AG09319 (cell line): ENCODE measurements at places on chromosomes 13 and 19.

DNA sequence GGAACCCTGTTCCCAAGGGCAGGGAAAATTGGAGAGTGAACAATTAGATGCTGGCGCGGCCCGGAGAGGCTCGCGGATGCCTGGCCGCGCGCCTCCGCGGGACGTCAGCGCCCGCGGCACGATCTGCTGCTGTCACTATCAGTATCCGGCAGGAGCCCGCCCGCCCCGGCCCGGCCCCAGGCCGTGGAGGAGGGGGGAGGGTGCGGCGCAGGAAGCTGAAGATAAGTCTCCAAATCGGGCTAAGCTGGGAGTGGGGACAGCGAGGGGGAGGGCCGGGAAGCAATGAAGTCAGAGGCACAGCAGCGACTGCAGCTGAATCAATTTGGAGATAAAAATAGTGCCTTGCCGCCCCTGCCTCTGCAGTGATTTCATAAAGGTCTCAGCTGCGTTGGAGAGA lies 441.5 kb upstream of the KLF12 start:
- no peak for DNase-seq

DNA sequence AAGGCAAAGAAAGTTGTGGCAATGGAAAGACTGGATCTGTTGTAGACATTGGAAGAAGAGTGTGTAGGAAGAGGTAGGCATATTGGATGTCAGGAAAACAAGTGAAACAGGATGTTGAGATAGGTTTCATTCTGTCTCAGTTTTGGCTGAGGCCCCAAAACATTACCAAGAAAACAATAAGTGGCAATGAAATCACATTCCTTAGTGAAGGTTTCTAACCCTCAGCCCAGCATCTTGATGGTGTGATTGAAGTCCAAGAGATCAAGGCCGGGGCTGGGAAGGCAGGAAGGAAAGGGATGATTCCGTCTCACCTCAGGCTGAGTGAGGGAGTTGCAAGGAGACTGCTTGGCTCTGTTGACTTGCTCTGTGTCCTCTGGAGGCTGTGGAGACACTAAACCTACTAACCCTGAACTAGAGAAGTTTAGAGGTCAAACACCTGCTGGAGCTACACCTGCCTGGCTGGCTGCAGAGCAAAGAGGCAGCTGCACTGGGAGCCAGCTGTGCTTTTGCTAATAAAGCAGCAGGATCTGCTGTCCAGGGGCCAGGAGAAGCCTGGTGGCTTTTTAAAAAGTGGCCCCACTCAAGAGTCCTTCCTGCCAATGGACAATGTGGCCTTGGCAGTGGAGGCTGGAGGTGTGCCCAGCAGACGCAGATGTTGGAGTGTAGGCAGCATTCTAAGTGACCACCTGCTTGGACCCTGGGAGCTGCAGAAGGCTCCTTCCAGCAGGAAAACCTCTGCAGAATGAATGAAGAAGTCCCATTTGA lies 53.6 kb downstream of the DGKH start:
- DNase-seq: no peak

DNA sequence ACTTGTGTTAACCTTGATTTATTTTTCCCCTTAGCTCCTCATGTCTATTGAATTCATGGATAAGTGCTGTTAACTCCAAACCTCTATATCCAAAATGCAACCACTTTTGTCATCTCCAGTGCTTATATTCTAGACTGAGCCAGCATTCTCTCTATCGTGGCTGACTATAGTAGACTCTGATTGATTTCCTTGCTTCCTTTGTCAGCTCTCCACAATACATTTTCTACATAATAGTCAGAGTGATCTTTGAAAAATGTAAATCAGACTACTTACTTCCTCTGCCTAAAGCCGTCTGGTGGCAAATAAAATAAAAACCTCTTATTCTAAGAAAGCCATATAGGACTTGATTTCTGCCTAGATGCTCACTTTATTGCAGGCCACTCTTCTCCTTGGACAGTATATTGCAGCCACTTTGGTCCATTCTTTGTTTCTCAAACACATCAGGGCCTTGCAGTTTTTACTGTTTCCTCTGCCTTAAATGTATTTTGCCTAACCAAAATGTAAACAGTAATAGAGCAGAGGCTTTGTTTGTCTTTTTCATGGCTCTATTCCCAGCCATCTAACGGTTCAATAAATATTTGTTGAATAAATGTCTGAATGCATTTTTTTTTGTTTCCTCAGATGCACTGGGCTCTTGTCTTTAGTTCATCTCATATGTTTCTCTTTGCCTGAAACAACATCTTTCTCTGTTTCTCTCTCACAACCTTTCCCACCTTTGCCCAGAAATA lies 243.6 kb upstream of the CSNK1A1L start:
- peak; percentile 18 for DNase-seq

DNA sequence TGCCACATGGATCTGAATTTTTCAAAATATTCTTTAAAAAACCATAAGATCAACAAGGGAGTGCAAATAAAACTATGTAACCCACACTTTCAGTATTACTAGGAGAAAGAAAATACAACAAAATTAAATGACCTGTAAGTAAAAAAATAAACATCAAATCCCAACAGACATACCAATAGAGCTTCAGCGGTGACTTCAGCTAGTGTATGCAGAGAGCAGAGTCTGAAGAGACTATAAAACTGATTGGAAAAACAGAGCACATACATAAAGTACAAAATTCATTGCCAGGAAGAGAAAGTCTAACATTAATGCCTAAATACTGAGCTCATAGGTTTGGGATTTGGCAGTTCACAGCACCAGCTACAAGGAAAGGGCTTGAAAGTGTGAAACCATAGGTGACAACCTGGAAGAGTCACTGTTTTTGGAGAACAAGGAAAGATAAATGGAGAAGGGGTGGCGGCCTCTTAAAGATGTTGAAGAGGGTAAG lies 291.1 kb downstream of the LMO7 start:
- DNase-seq: no peak

- DNase-seq: no peak
Measured at GRCh38 chr19:39670998-39671397, 15.3 kb downstream of the LGALS16 start.

DNA sequence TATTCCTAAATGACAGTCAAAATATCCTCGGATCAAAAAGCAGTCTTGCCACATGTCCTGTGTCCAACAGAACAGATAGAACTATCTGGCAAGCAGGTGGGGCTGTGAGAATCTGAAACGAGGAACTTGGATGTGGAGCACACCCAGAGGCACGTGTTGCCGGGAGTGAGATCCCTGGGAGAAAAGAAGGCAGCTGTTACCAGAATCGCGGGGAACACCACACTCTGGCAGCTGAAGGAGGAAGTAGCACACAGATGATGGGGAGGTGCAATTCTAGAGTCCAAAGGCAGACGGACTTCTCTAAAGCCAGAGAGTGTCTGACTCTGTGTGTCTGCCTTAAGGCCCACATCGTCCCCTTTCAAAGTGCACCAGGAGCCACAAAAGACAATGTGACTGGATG lies 22.3 kb downstream of the SLC7A1 start:
- no peak for DNase-seq

DNA sequence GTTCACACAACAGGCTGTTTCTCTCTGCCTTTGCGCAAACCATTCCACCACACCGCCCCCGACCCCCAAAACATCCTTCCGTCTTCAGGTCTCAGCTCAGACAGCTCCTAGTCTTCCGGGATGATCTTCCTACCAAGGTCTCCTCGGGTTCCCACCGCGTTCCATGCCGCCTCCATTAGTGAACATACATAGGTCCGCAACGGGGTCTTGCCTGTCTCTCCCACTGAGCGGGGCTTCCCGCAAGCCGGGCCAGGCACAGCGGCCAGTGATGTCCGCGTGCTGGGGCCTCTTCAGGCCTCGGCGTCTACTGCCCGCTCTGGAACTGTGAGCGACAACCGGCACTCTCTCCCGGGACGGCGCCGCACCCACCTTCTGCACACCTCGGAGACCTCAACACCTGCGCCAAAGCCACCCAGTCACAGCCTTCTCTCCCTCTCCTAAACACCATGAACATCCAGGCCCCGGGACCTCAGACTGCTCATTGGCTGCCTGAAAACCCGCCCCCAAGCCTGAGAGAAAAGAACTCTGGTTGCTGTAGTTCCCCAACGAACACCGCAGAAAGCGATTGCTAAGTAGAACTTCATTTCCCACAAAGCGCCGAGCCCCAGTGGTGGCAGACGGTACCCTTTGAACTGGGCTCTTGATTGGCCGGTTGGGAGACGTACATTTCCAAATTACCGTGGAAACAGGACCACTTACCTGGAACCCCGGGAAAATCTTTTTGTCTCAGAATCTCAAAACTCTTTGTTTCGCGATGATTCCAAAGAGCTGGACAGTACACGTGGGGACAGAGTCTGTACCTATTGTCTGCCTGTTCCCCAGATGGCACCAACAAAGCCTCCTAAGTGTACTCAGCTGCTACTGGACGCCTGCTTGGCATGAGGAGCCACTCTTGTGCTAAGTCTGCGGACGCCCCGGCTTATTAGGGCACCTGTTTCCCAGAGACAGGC lies 9.5 kb downstream of the DYRK1B start:
- DNase-seq: peak; percentile 72

GRCh38 chr19:52648336-52649016 lies 10.3 kb upstream of the ZNF83 start:
- DNase-seq: no peak

DNA sequence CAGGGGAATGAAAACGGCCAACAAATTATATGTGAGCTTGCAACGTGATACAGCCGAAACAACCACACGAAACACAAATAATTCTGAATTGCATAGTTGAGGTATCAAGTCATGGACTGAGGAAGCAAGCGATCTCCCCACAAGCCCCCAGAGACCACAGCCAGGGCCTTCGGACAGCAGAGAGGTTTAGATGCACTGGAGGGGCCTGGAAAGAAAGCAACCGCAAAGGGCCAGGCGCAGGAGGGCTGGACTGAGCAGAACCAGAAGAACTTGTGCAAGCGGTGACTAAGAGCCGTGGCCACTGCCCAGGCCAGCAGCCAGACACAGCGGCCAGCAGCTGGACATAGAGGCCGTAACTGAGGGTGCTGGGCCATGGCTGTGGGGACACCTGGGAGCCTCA lies 131.4 kb downstream of the TNFRSF19 start:
- peak; percentile 99 for DNase-seq

GRCh38 chr19:23762884-23763711 lies 4.4 kb upstream of the ZNF681 start:
- DNase-seq: no peak

DNA sequence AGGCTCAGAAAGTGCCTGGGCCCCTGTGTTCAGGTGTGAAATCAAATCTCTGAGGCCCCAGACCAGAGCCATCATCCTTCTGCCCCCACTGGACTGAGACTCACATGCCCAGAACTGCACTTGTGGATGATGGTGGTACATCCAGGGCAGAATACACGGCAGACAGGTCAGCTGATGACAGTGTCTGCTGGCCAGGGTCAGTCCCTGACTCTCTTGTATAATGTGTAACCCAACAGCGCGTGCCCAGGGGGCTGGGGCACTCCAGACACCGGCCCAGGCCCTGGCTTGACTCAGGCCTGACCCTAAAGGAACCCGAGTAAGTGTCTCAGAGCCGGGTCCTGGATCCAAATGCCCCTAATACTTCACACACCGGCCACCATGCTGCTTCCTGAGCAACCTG lies 37.4 kb upstream of the GATAD2A start:
- no peak for DNase-seq

DNA sequence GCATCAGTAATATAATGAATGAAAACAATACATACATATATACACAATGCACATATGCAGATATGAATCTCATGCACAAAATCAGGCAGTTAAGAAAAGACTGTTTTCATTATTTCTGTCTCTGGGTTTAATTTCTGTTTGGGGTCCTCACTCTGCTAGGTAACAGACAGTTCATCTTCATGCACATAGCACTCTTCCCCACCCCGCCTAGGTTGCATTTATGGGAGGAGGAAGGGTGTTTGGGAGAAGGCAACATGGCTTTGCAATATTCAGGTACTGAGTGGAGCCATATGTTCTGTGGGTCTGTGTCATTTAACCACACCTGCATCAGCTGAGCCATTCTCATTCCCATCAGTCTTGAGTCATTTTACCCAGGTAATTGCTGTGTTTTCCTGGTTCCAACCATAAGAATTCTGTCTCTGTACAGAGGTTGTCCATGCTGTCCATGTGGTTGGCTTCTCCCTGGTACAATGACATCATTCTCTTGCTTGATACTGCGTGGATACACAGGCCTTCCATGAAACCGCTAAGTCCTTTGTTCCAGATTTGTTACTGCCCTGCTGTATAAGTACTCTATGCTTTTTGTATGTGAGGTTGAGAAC lies 45.3 kb downstream of the RFC3 start:
- no peak for DNase-seq

- DNase-seq: no peak
Measured at GRCh38 chr19:45842198-45842597, 20.7 kb downstream of the SYMPK start.

DNA sequence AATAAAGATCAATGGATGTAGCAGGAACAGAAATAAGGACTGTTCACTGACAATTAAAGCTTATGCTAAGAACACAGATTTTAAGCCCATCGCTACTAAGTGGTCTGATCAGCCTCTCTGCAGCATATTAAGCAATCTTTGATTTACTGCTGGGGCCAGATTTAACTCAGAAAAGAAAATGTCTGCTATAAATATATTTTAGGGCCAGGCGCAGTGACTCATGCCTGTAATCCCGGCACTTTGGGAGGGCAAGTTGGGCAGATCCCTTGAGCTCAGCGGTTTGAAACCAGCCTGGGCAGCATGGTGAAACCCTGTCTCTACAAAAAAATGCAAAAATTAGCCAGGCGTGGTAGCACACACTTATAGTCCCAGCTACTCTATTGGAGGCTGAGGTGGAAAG lies 43.0 kb downstream of the METTL21C start:
- no peak for DNase-seq

DNA sequence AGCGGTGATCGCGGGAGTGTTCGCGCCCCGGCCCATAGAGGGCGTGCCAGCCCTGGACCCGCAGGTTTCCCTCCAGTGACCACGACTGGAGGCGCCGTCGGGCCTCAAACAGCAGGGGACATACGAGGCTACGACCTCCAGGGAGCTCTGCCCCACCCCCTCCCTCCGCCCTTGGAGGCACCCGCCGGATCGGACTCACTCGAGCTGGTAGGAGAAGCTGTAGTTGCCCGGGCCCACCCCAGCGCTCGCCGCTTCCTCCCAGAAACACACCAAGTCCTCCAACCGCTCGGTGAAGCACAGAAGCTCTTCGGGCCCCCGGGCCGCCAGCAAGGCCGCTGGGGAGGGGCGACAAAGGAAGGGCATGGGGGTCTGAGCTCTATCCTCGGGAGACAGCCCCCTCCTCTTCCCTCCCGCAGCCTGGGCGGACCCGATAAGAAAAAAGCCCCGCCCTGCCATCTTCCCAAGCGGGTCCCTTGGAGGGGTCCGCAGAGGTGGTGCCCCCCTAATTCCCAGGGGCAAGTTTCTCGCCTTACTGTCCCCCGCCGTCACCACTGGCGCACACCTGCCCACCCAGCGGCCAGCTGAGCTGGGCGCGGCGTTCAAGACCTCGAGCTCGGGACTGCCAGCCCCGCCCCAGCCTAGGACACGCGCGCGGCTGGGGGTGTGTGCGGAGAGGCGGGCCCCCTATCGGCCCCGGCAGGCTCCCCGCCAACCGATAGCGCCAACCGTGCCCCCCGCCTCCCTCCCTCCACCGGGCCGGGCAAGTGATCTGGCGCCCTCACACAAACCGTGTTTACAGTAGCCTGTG lies 1.0 kb downstream of the EPOR start:
- no peak for DNase-seq

- no peak for DNase-seq
Measured at GRCh38 chr19:18101268-18101667, 3.7 kb downstream of the MAST3 start.
